EL (cell line): ENCODE measurements at places on chromosomes 16 and 17.

- DNase-seq, result no peak
Measured at GRCh38 chr17:77343031-77343800, 202.4 kb downstream of the SEC14L1 start.

DNA sequence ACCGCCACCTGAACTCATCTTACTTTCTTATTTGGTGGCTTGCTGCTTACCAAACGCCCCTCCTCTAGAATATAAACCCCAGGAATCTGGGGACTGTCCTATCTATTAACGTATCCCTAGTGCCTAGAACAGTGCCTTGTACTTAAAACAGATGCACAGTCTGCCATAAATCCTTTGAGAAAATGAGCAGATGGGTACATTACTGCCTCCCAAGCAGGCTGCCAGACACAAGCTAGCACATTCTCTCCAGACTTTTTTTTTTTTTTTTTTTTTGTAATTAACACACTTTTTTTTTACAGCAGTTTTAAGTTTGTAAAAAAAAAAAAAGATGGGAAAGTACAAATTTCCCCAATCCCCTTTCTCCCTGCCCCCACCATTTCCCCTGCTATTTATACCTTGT is 57.3 kb upstream of the RPL38 start:
- no peak for DNase-seq

- DNase-seq, result no peak
Measured at GRCh38 chr17:4789701-4789950, 862 bp downstream of the GLTPD2 start.

DNA sequence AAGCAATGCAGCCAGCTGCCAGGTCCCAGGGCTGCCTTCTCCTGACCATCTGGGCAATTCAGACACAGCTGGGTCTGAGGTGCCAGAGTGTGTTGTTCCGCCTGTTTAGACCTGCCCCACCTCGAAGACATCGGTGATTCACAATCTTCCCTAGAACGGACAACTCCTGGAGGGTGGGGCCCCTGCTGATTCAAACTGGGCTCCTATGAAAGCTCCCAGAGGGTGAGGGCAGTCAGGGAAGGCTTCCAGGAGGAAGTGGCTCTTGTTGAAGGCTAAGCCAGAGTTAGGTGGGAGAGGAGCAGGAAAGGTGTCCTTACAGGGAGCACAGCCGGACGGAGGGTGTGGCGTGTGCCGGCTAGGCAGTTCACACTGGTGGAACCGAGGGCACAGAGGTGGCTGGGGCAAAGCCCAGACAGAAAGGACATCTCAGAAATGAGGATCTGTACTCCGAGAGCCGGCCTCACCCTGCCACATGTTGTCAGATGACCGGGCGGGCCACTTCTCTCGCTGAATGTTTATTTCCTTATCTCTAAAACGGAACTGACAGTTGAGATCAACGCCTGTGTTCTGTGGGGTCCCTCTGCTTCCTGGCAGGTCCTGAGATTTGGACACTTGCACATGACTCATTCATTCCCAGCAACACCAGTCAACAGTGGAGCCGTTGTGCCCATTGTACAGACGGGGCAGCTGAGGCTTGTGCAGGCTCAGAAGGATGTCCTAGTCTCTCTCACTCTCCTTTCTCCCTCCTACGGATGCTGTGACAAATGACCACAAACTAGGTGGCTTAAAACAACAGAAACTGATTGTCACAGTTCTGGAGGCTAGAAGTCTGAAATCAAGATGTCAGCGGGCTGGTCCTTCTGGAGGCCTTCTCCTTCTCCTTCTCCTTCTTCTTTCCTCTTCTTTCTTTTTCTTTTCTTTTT is 26.9 kb upstream of the LITAF start:
- DNase-seq, result no peak

DNA sequence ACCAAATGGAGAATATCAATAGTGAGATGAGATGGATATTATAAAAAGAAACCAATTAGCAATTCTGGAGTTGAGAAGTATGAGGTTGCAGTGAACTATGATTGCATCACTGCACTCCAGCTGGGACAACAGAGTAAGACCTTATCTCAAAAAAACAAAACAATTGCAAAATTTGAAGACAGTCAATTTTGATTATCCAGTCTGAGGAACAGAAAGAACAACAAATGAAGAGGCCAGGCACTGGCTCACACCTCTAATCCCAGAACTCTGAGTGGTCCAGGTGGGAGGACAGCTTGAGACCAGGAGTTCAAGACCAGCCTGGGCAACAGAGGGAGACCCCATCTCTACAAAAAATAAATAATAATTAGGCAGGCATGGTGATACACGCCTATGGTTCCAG is 35.0 kb downstream of the USP32 start:
- no peak for DNase-seq

- DNase-seq, result no peak
Measured at GRCh38 chr17:40338058-40338457, 26.5 kb downstream of the GJD3 start.

DNA sequence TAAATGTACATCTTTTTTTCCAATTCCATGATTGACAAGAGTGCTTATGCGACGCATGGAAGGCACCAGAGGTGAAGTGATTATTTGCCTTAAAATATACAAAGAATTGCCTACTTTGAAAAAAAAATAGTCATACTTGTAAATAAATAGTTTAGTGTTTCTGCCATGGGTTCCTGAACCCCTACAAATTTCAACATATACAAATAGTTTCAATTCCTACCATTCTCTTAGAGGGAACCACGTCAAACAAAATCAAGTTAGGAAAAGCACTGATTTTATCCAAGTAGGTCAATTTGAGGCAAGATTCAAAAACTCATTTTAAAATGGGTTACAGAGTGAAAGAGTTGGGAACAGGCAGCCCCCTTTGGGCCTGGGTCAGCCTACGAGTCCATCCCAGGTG is 11.7 kb downstream of the CMTM3 start:
- no peak for DNase-seq

GRCh38 chr17:75875182-75875939 is 3.0 kb downstream of the TRIM47 start:
- no peak for DNase-seq

- no peak for DNase-seq
Measured at GRCh38 chr17:43126911-43127290, 1.7 kb upstream of the BRCA1 start.

- no peak for DNase-seq
Measured at GRCh38 chr16:78945336-78945735, 655.2 kb downstream of the MAF start.

- DNase-seq, result peak; percentile 14
Measured at GRCh38 chr17:49197346-49197998, 12.9 kb downstream of the GNGT2 start.

DNA sequence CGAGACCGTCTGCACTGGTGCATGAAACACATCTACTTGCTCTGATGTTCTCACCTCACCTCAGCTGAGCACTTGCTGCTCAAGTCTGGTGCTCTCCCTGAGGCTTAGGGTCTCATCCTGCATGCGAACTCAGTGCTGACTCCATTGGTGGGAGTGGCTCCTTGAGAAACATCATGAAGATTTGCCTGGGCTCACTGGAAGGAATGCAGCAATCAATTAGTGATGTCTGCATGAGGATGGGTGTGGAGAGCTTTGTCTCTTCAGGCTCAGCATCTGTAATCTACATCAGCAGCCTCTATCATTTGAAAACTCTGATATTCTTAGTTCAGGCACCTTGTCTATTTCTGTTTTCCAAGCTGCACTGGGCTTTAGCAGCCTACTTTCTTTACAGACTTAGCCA is 204.4 kb downstream of the IRF8 start:
- DNase-seq, result no peak

DNA sequence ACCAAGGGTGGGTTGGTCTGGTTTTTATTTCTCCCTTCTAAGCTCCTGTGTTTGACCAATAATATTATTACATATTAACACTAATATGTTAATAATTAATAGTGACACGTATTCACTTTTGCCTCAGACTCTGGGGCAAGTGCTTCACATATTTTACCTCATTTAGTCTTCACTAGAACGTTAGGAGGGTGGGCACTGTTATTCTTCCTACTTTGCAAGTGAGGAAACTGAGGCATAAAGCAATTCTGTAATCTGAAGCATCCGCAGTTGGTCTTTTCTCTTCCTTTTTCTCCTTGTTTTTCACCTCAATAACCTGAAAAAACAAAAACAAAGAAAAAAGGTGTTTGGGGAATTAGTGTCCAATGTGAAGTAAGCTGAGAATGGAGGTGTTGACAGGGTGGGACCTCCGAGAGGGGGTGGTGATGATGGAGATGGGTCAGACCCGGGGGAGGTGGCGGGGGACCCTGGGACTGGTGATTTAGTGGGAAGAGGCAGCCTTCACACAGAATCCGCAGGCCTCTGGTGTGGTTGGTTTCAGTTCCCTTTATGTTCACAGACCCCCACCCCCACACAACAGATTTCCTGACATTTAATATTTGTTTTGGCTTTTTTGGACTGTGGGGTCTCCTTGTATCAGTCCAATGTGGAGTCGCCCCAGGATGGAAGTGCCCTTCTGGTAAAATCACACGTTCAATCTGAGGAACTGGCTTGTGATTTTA is 3.7 kb downstream of the CDH1 start:
- no peak for DNase-seq
